ENCODE measurements at places on chromosomes 12 and 14.
A peak's percentile ranks its signal among the peaks of the same experiment; 100 is the strongest.

DNA sequence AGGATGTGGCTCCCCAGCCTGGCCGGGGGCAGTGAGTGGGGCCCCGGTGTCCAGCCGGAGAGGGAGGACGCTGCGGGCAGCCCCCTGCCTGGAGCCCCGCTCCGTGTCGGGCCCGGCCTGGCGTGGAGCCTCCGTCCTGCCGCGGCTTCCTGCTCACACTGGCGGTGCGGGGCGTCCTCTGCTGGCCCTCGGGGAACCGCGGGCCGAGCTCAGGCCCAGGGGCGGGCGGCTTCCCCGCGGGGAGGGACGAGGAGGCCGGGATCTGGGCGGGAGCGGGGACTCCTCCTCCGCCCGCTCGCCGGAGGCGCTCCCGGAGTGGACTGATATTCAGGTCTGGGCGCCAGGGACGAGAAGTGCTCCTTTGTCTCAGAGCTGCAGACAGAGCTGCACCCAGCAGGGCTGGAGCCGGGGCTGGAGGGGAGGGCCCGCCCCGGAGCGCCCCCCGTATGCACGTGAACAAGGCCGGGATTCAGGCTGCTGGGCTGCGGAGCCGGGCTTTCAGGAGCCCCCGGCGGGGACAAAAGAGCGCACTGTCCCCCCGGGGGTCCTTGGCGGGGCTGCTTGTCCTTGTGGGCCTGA lies 2.2 kb downstream of the MMP17 start:
- DNase-seq: no peak

DNA sequence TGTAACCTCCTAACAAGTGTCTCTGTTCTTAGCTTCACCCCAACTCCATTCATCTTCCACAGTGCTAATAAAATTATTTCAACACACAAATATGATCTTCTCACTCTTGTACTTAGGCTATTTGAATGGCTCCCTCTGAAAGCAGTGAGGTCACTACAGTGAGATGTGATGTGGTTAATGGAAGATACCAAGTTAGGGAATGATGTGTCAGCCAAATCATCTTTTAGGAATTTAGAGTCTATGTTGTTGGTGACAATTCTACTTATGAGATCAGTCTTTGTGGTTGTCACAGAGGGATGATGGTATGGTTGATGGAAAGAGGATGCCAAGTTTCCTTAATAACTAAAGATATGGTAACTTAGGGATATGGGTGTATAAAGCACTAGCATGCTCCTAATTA lies 57.6 kb downstream of the POLR3B start:
- peak; percentile 47 for DNase-seq

DNA sequence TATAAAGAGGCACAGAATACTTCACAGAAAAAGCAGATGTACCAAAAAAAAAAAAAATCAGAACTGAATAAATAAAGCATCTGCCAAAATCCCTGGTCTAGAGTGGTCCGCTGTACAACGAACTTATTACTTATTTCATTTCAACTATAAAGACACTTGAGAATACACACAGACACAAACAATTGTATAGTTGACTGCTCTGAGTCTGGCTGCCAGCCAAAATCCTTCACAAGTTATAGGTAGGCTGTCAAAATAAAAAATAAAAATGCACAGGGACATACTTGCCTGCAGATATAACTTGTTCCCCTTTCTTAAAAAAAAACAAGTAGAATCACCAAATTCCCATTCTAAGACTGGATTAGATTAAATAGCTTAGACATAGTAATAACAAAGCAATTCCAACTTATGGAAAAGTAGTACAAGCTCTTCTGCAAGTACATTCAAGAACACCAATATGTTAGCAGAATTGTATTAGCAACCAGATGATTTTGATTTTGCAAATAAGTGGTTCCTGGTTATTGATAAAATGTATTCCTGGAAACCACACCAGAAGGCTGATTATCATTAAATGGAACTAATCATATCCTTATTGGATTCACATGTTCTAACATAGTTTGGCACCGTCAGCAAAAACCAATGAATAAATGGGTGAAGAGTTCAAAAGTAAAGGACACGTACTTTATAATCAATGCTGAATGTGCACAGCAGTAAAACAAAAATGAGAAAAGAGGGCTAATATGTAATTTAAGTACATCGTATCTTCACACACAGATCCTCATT lies 248.5 kb downstream of the NELL2 start:
- no peak for DNase-seq

- no peak for DNase-seq
Measured at GRCh38 chr12:122062832-122063693, 15.5 kb upstream of the MLXIP start.

DNA sequence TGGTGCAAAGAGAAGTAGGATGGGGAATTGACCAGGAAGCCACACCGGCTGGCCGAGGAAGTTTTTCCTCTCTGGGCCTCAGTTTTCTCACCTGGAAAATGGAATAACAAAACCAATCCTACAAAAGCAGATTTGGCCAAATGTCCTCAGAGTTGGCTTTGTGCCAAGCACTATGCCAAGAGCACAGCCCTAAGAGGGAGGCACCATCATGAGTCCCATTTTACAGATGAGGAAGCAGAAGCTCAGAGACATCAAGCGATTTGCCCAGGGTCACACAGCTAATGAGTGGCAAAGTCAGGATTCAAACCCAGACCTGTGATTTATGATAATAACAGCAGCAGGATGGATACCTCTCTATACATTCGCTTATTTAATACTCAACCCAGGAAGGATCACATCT lies 27.3 kb downstream of the RASAL1 start:
- DNase-seq: no peak

DNA sequence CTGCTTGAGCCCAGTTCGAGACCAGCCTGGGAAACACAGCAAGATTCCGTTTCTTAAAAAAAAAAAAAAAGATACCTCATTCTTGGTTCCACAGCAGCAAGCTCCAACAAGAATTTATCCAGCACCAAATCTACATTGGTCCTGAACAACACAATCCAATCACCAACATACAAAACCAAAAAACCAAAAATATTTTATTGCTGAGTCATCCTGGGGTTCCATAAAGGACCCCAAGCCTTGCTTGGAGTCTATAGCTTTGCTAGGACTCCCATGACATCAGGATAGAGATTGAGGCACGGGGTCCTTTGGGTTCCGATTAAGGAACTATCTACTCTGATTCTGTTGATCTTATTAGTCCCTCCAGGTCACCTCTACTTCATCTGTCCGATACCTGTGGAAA lies 7.7 kb downstream of the OSGEP start:
- DNase-seq: no peak

DNA sequence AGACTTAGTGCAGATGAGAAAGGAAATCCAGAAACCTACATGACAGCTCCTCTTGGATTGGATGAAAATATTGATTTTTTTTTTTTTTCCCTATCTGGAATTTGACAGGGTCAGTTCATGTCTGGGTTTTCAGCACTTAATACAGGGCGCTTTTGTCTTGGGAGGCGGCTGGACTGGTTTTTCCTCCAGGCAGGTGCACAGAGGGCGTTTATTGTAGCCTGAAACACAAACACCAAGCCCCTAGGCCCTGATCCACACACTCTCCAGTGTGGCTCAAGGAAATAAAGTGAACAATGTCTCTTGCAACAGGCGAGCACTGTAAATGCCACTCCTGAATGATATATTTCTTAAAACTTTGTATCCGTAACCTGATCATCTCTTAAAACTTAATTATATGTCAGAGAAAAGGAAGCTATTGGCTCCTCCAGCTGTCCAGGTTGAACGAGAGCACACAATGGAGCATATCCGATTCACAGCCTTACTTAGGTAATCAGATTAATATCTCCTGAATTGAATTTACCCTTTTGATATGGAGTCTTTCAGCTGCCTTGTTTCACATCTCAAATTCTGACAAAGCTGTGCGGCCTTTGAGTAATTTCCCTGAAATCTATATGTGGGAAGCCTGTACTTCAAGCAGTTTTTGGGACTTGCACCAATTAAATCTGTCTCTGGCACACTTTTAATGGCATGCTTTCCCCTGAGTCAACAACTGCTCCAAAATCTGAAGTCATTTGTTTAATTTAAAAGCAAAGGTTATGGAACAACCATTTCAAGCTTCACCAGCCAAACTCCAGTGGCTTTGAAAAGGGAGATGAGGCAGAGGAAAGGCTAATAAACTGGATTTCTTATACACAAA lies 485.7 kb downstream of the ZFP36L1 start:
- no peak for DNase-seq

All from BJ (cell line).